ENCODE measurements at places on chromosomes 5 and 9.

- DNase-seq: peak; percentile 35
Observed at GRCh38 chr9:77649109-77649812, 1.1 kb upstream of the GNA14 start.

- peak; percentile 22 for DNase-seq
Observed at GRCh38 chr5:134568761-134569695, 43.6 kb downstream of the JADE2 start.

GRCh38 chr9:106467865-106468164 is 395.2 kb upstream of the ZNF462 start:
- DNase-seq: no peak

DNA sequence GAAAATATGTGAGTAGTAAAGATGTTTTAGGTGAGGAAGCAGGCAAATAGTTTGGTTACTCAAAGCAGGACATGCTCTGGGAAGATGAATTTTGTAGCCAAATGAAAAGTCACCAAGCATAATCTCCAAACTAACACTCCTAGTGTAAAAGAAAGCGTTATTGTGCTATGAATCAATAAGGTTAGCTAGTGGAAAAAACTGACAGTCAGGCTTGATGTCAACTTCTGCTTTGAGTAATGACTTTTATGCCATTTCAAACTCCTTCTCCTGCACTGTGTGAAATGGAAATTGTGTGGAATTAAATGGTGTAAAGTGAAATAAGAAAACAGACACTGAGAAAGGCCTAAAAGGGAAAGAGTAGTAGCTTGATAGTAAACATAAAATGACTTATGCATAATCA is 637.2 kb upstream of the DMAC1 start:
- DNase-seq: no peak

DNA sequence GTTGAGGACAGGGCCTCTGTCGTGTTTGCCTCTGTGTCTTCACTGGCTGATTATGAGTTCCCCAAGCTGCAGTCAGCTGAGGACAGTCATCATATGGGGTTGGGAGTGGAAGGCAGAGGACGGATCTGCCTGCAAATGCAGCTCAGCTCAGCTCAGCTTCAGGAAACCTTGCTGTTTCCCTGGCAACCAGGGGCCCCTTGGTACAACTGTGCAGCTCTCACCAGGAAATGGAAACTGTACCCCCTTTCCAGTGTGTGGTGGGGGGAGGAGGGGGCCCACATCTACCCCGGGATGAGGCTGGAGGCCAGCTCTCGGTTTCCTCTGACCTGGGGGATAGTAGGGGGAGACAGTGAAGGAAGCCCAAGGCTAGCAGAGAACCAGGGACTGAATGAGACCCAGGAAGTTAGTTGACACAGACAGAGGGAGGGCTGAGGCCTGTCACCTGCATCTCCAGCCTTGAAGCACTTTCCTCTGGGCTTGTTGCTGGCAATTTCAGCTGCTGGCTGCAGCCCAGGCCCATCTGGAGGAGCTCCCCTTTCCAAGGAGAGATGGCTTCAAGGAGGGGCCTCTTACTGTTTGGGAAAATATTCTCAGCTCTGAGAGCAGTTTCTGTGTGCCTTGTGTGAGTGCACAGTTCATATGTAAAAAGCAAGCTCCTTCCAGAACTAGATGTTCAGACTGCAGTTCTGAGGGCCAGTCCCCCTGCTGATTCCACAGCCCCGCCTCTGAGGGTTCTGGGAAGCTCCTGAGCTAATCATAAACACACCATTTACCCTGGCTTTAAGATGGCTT is 6.9 kb downstream of the ANXA6 start:
- peak; percentile 72 for DNase-seq

DNA sequence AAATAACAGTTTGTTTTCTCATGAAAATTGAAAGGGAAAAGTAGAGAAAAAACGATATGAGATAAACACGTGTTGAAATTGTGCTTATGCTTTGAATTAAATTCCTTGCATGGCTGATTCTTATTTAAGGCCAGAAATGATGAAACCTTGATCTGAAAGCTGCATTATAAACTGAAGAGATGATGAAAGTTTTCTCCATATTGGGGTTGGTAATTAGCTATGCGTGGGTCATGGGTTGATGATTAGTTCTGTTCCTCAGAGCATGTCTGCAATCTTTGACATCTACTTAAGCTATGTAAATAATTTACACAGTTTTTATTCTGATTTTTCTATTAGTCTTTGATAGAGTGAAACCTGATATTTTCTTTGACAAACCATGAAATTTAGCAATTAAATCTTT is 264.1 kb downstream of the CD180 start:
- no peak for DNase-seq

DNA sequence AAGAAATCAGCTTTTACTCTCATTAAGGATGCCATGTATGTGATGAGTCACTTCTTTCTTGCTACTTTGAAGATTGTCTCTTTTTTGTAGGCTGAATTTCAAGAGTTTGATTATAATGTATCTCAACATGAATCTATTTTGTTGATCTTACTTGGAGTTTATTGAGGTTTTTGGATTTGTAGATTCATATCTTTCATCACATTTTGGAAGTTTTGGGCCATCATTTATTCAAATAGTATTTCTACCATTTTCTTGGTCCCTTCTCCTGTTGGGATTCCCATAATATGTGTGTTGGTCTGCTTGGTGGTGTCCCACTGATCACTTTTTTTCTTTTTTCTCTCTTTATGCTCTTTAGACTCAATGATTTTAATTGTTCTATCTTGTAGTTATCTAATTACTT is 116.3 kb downstream of the CNTLN start:
- no peak for DNase-seq

GRCh38 chr5:73273379-73274050 is 100.5 kb downstream of the TMEM174 start:
- no peak for DNase-seq

GRCh38 chr5:77355080-77355479 is 137.0 kb downstream of the WDR41 start:
- no peak for DNase-seq

DNA sequence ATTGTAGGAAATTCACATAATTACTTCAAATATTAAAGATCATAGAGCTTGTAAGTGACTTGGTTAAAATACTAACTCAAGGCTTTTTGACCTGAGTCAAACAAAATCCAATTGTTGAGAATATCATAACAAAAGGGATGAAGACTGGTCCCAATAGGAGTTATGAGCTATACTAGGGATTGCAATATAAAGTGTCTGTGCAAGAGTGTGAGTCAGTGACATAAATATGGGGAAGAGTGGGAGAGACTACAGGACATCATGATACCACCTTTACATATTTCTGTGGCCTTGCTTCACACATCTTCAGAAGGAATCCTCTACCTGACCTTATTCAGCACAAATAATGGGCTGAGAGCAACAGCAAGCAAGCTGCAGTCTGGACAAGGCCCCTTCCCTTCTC is 180.9 kb upstream of the SLC24A2 start:
- no peak for DNase-seq

GRCh38 chr9:107480386-107480789 is 9.2 kb downstream of the KLF4 start:
- DNase-seq: no peak

GRCh38 chr5:77449981-77450380 is 42.1 kb downstream of the WDR41 start:
- no peak for DNase-seq

DNA sequence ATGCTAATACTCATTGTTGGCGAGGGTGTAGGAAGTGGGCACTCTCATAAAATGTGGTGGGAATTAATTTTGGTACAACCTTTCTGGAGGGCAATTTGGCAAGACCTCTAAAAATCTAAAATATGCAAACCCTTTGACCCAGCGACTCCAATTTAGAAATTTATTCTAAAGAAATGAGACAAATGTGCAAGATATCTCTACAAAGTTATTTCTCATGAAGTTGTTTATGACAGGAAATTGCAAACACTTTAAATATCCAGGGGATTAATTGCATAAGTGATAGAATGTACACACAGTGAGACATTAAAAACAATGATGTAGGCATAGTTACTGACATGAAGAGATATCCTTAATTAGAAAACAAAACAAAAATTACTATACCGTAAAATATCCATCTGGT is 246.3 kb upstream of the MAP3K1 start:
- DNase-seq: no peak

DNA sequence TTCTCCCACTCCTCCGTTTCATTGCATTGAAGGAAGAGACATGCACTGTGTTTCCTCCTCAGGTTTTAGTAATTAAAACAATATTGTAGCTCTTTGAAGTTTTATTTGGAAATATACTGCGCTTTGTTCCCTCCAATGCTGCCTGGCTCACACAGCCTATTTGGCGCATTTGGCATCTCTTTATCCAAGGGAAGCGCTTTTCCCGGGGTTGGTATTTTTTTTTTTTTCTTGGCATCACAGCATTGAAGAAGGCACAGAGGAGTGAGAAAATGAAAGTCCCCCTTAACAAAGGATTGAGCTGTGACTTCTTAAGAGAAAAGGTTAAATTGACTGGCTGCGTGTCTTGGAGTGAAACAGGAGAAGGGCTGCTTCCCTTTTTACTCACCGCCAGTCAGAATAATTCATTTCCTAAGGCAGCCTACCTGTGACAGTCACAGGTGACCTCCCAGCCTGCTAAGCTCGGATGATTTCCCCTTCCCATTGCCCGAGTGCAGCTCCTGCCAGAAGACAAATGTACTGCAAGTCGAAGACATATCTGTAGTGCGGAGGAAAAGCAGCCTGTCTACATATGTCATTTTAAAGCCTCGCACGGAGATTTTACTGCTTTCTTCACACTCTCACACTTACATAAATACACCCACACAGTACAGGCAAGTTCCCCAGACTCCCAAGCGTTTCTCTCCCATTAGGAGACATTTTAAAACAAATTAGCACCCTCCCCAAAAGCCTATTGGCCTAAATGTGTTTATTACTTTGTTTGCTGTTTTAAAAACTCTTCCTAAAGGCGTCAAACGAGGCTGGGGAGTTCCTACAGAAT is 665.5 kb upstream of the ZNF608 start:
- DNase-seq: peak; percentile 68

GRCh38 chr5:157602505-157602904 is 26.9 kb upstream of the ADAM19 start:
- DNase-seq: no peak

GRCh38 chr9:71911061-71911907 is at the start of the genes ABHD17B and C9orf85:
Gene ABHD17B (minus strand): TSS chr9:71911193. CDS start chr9:71875080, 36,113 bp downstream.
Gene C9orf85 (plus strand): TSS chr9:71911639. CDS start chr9:71911735, 96 bp downstream.
- DNase-seq: peak; percentile 100

DNA sequence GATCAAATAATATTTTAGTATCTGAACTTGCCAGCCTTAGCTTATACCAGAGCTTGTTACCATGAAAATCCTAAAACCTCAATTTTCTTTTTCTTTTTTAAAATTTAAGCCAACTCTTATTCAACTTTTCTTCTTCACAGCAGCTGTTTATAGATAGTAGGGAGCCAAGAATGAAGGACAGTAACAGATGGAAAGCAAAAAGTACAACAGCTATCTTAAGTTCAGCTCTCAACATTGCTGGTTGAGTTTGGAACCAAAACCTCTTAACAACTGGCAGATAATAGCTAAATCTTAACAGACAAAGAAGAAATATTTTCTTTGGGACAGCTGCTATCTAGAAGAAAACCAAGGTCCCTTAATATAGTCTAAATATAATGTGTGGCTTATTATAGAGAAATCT is 74.7 kb downstream of the PJA2 start:
- DNase-seq: no peak

DNA sequence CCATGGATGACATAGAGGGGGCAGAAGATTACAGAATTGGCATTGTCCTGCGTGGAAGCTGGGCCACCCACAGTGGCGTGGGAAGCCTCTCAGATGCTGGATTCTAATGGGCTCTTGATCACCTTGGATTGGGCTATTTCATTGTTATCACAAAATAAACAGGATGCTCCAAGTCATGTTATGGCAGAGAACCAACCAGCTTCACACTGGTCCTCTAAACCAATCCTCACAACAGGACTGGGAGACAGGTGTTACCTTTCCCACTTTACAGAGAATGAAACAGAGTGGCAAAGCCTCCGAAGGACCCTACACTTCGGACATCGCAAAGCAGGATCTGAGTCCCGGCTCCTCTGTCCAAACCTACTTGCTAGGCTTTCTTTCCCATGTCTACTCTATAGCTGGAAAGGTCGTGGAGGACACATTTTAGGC is 455 bp upstream of the SMIM3 start:
- DNase-seq: peak; percentile 52

DNA sequence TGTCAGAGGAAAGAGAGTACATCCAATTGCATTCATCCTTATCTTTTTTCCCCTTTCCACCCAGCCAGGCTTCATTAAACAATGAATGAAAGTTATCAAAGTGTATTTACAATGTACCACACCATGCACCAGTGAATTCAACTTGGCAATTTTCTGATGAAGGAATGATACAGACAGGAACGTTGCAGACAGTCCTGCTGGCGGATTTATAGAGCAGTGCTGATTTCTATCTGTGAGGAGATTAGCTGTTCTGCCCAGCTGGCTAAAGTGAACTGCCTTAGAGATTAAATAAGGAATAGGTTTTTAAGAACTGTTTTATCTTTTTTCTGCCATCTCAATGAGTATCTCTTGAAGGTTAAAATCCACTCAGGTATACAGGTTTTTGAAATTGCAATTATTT is 403.9 kb downstream of the CDH18 start:
- no peak for DNase-seq

DNA sequence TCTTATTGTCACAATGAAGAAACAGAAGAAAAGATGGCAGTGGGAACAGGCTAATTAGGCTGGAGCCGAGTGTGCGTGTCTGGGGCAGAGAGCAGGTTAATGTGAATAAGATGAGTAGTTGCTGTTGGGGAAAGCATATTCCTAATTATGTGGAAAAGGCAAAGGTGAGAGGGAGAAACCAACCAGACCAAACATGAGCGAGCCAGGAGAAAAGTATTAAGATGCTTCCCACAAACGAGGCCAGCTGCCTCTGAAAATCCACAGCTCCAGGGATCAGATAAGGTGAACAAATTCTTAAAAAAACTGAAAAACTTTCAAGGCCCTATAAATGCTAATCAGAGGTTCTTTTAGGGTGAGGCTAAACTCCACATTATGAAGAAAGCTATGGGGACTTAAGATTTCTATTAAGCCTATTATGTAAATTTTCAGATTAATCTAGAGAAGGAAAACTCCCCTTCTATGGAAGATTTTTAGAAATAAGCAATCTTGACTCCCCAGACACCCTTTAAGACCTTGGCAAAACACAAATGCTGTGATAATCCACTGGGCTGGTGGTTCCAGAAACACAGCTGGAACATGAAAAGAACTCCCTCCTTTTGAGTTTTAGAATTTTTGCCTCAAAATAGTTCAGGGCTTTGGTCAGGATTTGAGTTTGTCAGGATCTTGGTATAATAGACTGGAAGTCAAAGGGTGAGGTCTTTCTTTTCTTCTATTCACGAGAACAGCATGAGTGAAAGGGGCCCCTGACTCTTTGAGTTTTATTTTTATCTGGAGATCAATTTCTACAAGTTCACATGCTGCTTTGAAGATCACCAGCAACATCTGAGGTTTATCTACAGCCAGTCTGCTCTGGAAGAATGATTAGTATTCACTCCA is 238.1 kb downstream of the SPOCK1 start:
- DNase-seq: no peak

DNA sequence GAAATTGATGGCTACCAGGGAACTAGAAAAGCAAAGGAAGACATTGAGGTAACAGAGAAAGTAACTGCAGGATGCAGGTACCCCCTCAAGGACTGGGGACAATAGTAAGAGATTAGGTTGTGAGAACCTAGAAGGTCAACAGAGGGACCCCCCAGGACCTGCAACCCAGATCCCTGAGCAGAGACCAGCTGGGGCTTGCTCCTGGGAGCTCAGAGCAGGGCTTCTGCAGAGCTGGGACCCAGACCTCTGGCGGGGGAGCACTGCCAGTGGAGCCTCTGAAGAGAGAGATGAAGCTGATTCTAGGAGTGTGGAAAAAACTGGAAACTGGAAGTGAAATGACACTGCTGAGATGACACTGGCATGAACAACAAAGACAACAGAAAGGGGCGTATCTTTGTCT is 17.2 kb downstream of the MORN5 start:
- DNase-seq: no peak

- DNase-seq: no peak
Observed at GRCh38 chr9:703392-703791, 138.1 kb upstream of the DMRT1 start.
